ENCODE measurements at places on chromosomes 12 and 14. TPM values are rescaled to one million over a fixed set of nuclear protein-coding genes. Genes with fewer than 3 reads are reported as not detected.

- peaks cover 21% of the 10 kb centered on the region for H3K27me3 ChIP-seq
- no peak for DNase-seq
- no peak overlapping the region for H3K4me3 ChIP-seq
- H3K4me1 ChIP-seq = peaks cover 20% of the 10 kb centered on the region
- H3K36me3 ChIP-seq = no peaks in the 10 kb centered on the region
- H3K27ac ChIP-seq = no peak overlapping the region
Observed at GRCh38 chr12:13169272-13169671, 27.3 kb upstream of the EMP1 start.

Gene NFATC4
- total RNA-seq = 47.8 TPM

- peaks cover 2% of the 10 kb centered on the region for H3K36me3 ChIP-seq
- peaks cover 6% of the 10 kb centered on the region for H3K27me3 ChIP-seq
- H3K4me1 ChIP-seq = peaks cover 3% of the 10 kb centered on the region
- no peak for DNase-seq
- H3K4me3 ChIP-seq = no peak overlapping the region
Observed at GRCh38 chr12:104384141-104384880, 72.4 kb upstream of the CHST11 start.

- H3K27ac ChIP-seq = no peak overlapping the region
- no peaks in the 10 kb centered on the region for H3K27me3 ChIP-seq
- no peaks in the 10 kb centered on the region for H3K4me1 ChIP-seq
- no peak overlapping the region for H3K4me3 ChIP-seq
- no peak for DNase-seq
Observed at GRCh38 chr14:30607156-30607780, 14.9 kb upstream of the SCFD1 start.

Gene CCDC197
- not detected for total RNA-seq

Gene GPD1
- total RNA-seq = 0.16 TPM

GRCh38 chr12:52248541-52249461 lies 15.8 kb downstream of the KRT7 start:
- H3K4me3 ChIP-seq = no peak overlapping the region
- H3K27me3 ChIP-seq = peaks cover 44% of the 10 kb centered on the region
- DNase-seq = no peak

Gene PLEKHD1
- 0.14 TPM for total RNA-seq

- no peaks in the 10 kb centered on the region for H3K36me3 ChIP-seq
- DNase-seq = no peak
- no peak overlapping the region for H3K27ac ChIP-seq
- H3K4me3 ChIP-seq = no peak overlapping the region
- H3K27me3 ChIP-seq = no peaks in the 10 kb centered on the region
Observed at GRCh38 chr14:32023540-32023939, 53.6 kb upstream of the ARHGAP5 start.

- no peaks in the 10 kb centered on the region for H3K36me3 ChIP-seq
- H3K4me3 ChIP-seq = no peak overlapping the region
- no peak overlapping the region for H3K27ac ChIP-seq
- no peaks in the 10 kb centered on the region for H3K4me1 ChIP-seq
Observed at GRCh38 chr14:27739657-27740156, 1026.9 kb upstream of the FOXG1 start.
